ENCODE measurements at places on chromosomes 6 and 20.
A peak's percentile ranks its signal among the peaks of the same experiment; 100 is the strongest.

DNA sequence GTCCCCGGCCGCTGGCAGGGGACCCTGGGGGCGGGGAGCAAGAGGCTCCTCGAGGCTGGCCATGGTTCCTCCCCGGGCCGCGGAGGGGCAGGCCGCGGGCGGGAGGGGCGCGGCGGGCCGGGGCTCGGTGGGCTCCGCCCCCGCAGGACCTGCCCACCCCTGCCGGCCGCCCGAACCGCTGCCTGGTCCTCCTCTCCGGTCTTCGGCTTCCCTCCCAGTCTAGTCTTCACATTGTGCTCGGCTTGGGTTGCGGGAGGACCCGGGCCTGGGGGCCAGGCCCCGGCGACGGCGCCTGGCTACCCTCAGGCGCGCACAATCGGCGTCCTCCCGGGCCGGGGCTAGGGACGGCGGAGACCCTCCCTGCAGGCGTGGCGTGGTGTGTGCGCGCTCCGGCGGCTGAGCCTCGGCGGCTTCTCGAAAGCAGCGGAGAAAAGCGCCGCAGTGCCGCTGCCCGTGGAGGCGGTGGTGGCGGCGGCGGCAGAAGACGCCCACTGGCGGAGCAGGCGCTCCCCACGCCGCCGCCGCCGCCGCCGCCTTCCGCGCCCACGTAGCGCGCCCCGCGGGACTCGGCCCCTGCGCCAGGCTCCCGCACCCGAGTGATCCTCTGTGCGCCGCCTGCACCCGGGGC is at the start of gene PDE10A:
PDE10A (minus strand) TSS at position 493 of the 628 bp plus-strand sequence; CDS start at position 63, 430 bp downstream.
- DNase-seq = no peak

DNA sequence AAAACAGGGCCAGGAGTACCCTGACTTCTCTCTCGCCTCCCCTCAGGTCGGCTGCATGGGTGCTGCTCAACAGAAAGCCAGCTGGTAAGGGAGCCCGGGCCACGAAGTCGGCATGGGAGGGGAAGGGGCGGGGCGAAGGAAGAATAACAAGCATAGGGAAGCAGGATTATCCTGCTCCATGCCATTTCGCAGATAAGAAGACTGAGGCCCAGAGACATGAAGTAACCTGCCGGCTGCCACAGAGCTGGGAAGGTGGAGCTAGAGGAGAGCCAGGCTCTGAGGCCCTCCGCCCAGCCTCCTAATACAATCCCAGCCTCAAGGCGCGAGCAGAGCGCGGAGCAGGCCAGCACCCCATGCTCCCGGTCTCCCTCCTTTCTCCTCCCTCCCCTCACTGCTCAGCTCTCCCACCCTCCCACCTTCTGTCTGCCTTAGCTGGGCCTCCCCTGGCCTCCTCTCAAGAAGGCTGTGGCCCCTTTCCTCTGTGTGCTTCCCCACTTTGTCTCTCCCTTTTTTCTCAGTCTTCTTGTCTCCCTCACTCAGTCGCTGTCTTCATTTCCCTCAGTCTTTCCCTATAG is 13.2 kb upstream of the HMGA1 start:
- peak; percentile 63 for DNase-seq

DNA sequence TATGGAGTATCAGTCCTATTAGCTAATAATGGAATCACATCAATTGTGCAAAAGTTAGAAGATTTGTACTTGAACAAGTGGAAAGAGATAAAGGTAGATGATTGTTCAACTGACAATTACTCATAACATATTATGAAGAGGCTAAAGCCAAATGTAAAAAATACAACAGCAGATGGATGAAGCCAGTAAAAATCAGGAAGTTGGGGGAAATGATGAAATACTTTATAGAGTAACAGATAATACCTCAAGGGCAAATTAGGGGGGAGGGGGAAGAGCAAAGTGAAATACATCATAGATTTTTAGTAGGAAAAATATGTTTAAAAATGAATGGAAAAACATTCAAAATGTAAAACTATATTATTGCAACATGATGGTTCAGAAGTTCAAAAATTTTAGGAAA is 114.0 kb downstream of the PDSS2 start:
- no peak for DNase-seq

- DNase-seq = no peak
These were observed 109.1 kb downstream of the PRDM1 start for GRCh38 chr6:106194949-106195921.

DNA sequence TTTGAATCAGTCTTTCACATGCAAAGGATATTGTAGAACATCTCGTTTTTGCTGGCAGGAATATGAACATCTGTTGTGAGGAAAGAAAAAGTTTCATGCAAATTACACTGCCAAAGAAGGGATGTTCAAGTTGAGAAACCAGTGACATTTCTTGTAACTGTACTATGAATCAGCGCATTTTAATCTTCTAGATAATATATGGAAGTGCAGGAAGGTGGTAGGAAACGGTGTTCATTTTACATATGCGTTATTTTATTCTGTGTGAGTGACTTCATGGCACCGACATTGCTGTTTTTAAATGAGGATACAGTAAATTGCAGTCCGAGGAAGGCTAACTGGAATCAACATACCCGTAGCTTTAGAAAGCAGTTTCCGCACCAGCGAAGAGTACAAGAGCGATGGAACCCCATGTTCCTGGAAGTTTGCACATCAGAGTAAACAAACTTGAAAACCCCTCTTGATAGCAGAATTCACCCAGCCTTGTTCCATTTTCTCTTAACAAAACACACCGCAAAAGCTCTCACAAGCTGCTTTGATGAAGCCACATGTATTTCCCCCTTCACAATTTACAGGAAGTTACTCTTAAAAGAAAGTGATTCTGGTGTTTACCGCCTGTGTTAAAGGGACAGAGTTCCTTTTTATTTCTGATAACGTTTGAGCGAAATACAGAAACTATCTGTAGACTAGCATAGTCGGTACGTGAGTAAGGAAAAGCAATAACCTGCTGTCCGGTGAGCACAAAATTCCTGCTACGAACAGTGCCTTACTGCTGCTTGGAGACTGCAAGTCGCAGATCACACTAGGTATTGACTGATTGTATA is 11.5 kb downstream of the PRDM1 start:
- no peak for DNase-seq

GRCh38 chr6:5905431-5906339 is 101.0 kb downstream of the NRN1 start:
- DNase-seq = no peak
